ENCODE measurements at places on chromosomes 4 and X. TPM values are rescaled to one million over a fixed set of nuclear protein-coding genes. Genes with fewer than 3 reads are reported as not detected.
A peak's percentile ranks its signal among the peaks of the same experiment; 100 is the strongest.

DNA sequence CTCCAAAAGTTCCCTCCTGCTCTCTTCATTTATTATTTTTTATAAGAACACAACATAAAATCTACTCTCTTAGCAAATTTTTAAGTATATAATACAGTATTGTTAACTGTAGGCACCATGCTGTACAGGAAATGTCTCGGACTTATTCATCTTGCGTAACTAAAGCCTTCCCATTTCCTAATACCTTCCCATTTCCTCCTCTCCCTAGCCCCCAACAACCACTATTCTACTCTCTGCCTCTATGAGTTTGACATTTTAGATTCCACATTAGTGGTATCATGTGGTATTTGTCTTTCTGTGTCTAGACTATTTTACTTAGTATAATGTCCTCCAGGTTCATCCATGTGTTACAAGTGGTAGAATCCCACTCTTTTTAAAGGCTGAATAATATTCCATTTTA, 15.8 kb upstream of the SYTL4 start:
- H3K27me3 ChIP-seq, result peaks cover 13% of the 10 kb centered on the region
- no peak overlapping the region for H3K27ac ChIP-seq
- no peak for DNase-seq
- H3K4me3 ChIP-seq, result no peak overlapping the region

DNA sequence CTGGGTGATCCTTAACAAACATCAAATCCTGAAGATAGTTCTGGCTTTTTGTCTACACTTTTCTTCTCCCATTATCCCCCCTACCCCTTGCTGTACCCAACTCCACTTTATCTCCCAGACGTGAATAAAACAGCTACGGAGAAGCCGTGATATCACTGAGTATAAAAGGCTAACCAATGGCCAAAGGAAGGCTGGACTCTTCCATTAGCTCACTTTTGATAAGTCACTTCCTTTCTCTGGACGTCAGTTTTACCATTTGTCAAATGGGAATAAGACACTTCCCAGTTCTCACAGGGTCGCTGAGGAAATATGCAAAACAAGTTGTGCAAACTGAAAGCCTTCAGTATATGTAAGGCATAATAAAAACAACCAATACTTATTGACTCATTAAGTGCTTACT, 38.6 kb upstream of the EDA2R start:
- no peaks in the 10 kb centered on the region for H3K36me3 ChIP-seq
- no peaks in the 10 kb centered on the region for H3K4me1 ChIP-seq
- H3K4me3 ChIP-seq, result no peak overlapping the region
- no peak for DNase-seq

GRCh38 chr4:144748814-144749555, 103.0 kb downstream of the HHIP start:
- no peaks in the 10 kb centered on the region for H3K36me3 ChIP-seq
- DNase-seq, result no peak
- H3K4me3 ChIP-seq, result no peak overlapping the region
- H3K4me1 ChIP-seq, result no peaks in the 10 kb centered on the region
- no peak overlapping the region for H3K27ac ChIP-seq

GRCh38 chr4:169250796-169251195, 20.0 kb downstream of the SH3RF1 start:
- no peak overlapping the region for H3K27ac ChIP-seq
- no peaks in the 10 kb centered on the region for H3K4me1 ChIP-seq
- no peak for DNase-seq
- H3K27me3 ChIP-seq, result peaks cover 21% of the 10 kb centered on the region

DNA sequence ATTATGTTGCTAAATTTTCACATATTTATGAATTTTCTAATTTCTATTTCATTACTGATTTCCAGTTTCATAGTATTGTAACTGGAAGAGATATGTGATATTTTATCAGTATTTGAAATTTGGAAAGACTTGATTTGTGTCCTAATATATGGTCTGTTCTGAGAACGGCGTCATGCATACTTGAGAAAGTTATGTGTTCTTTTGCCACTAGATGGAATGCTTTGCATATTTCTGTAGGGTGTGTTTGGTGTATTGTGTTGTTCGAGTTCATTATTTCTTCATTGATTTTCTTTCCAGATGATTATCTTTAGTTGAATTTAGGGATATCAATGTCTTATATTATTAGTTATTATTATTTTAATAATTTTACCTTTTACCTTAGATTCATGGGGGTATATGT, 110.6 kb upstream of the ITM2A start:
- DNase-seq, result no peak
- no peaks in the 10 kb centered on the region for H3K36me3 ChIP-seq
- no peaks in the 10 kb centered on the region for H3K4me1 ChIP-seq
- no peak overlapping the region for H3K27ac ChIP-seq
- no peak overlapping the region for H3K4me3 ChIP-seq

DNA sequence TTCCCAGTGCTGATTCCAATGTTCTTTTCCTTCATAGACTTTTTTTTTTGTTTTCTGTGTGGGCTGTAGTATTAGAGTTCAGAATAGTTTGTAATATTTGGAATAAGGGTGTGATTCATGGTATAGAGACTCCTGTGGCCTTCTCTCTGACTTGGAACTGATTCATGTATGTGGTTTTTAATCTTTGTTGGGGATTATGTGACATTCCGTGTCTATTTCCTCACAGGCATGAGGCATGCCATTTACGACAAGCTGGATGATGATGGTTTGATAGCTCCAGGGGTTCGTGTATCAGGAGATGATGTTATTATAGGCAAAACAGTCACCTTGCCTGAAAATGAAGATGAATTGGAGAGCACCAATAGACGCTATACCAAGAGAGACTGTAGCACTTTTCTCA, 44.4 kb downstream of the POLR2B start:
- H3K27me3 ChIP-seq, result no peaks in the 10 kb centered on the region
- no peak overlapping the region for H3K27ac ChIP-seq
- H3K36me3 ChIP-seq, result peaks cover 75% of the 10 kb centered on the region
- no peak overlapping the region for H3K4me3 ChIP-seq

- H3K27me3 ChIP-seq, result no peaks in the 10 kb centered on the region
- H3K4me1 ChIP-seq, result no peaks in the 10 kb centered on the region
- H3K27ac ChIP-seq, result no peak overlapping the region
- H3K4me3 ChIP-seq, result no peak overlapping the region
Observed at GRCh38 chr4:76830964-76831703, 66.8 kb downstream of the SOWAHB start.

- DNase-seq, result peak; percentile 29
- H3K27ac ChIP-seq, result no peak overlapping the region
- H3K4me3 ChIP-seq, result no peak overlapping the region
- H3K4me1 ChIP-seq, result peaks cover 20% of the 10 kb centered on the region
- H3K27me3 ChIP-seq, result peaks cover 98% of the 10 kb centered on the region
- H3K36me3 ChIP-seq, result peaks cover 11% of the 10 kb centered on the region
Observed at GRCh38 chr4:173507471-173508385, 22.3 kb downstream of the HAND2 start.

DNA sequence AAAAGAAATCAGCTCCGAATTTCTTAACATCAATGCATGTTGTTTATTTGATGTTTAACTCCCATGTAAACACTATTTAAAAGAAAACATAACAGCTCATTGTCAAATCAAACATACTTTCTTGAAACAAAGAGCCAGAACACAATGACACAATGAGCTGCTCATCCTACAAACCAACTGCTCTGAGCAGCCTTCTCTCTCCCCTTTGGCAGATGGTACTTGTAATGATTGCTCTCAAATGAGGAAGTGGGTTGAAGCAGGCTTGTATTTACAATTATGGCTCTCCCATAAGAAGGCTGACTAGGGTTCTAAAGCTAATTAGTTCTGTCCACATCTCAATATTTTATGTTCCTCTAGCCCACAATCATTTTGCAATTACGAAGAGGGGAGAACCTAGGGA, 637.8 kb upstream of the ADGRL3 start:
- H3K4me3 ChIP-seq, result no peak overlapping the region
- no peaks in the 10 kb centered on the region for H3K27me3 ChIP-seq

- no peak for DNase-seq
- H3K27me3 ChIP-seq, result no peaks in the 10 kb centered on the region
- no peaks in the 10 kb centered on the region for H3K36me3 ChIP-seq
- no peak overlapping the region for H3K27ac ChIP-seq
- no peaks in the 10 kb centered on the region for H3K4me1 ChIP-seq
- H3K4me3 ChIP-seq, result no peak overlapping the region
Observed at GRCh38 chr4:75325318-75325979, 188.8 kb downstream of the RCHY1 start.

GRCh38 chrX:145826466-145826865, 8.8 kb downstream of the SLITRK2 start:
- peaks cover 5% of the 10 kb centered on the region for H3K27me3 ChIP-seq
- H3K36me3 ChIP-seq, result no peaks in the 10 kb centered on the region
- H3K4me1 ChIP-seq, result no peaks in the 10 kb centered on the region
- H3K4me3 ChIP-seq, result no peak overlapping the region

GRCh38 chr4:17932041-17932440, 89.5 kb downstream of the LCORL start:
- no peak overlapping the region for H3K4me3 ChIP-seq
- no peak overlapping the region for H3K27ac ChIP-seq
- no peaks in the 10 kb centered on the region for H3K4me1 ChIP-seq
- no peak for DNase-seq
- no peaks in the 10 kb centered on the region for H3K27me3 ChIP-seq
- H3K36me3 ChIP-seq, result peaks cover 10% of the 10 kb centered on the region

GRCh38 chr4:7017446-7018048, 25.6 kb upstream of the TADA2B start:
- H3K4me3 ChIP-seq, result no peak overlapping the region
- DNase-seq, result no peak
- peaks cover 33% of the 10 kb centered on the region for H3K36me3 ChIP-seq
- no peaks in the 10 kb centered on the region for H3K27me3 ChIP-seq
- H3K27ac ChIP-seq, result no peak overlapping the region

DNA sequence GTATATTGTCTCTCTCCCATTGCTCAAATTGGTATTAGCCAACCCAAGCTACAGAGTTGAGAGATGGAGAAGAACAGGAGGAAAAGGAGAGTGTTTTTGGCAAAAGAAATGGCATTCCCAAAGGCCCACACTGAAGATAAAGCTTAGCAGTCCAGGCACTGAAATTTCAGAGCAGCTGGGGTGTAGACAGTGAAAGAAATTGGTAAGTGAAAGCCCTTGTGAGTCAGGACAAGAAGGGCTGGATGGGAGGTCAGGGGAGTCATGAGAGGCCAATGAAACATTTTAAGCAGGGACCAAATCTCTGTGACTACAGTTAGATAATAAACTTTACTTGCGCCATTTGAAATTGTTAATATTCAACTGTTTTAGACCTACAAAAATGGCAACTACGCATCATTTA, 177.7 kb downstream of the ADAMTS3 start:
- H3K4me1 ChIP-seq, result no peaks in the 10 kb centered on the region
- no peak overlapping the region for H3K27ac ChIP-seq
- H3K27me3 ChIP-seq, result no peaks in the 10 kb centered on the region
- DNase-seq, result no peak

DNA sequence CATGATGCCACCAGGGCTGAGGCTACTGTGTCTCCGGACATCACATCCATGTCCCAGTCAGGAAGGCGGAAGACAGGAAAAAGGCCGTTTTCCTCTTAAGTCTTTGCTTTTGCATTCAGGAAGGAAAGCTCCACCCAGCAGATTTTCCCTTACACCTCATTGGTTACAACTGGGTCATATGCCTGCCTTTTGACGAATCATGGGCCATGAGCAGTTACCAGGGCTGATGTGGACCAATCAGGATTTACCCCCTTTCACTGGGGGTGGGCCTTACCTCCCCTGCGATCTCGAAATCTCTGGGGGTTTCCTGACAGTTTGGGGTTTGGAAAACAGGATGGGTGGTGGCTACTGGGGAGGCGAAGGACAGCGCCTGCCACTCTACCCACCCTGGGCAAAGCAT, 52.5 kb upstream of the GRPEL1 start:
- no peaks in the 10 kb centered on the region for H3K36me3 ChIP-seq
- DNase-seq, result no peak
- H3K27me3 ChIP-seq, result peaks cover 11% of the 10 kb centered on the region
- no peak overlapping the region for H3K4me3 ChIP-seq
- H3K27ac ChIP-seq, result no peak overlapping the region

DNA sequence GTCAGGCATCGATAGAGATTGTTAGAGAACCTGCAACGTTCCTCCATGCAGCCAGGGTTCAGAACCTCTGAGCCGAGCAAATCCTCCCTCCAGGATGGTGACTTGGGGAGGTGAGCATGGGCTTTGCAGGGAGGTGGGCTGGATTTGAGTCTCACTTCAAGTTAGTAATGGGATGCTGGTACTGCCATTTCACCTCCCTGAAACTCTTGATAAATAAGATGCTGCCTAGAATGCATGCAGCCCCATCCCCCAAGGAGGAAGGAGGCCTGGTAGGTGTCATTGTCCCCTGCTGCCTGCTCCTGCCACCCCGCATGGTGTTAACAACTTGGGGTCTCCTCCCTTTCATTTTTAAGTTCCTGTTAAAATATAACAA, 35.7 kb upstream of the SLC2A9 start:
- peaks cover 2% of the 10 kb centered on the region for H3K27me3 ChIP-seq
- no peak overlapping the region for H3K4me3 ChIP-seq
- DNase-seq, result peak; percentile 19
- peaks cover 7% of the 10 kb centered on the region for H3K36me3 ChIP-seq

DNA sequence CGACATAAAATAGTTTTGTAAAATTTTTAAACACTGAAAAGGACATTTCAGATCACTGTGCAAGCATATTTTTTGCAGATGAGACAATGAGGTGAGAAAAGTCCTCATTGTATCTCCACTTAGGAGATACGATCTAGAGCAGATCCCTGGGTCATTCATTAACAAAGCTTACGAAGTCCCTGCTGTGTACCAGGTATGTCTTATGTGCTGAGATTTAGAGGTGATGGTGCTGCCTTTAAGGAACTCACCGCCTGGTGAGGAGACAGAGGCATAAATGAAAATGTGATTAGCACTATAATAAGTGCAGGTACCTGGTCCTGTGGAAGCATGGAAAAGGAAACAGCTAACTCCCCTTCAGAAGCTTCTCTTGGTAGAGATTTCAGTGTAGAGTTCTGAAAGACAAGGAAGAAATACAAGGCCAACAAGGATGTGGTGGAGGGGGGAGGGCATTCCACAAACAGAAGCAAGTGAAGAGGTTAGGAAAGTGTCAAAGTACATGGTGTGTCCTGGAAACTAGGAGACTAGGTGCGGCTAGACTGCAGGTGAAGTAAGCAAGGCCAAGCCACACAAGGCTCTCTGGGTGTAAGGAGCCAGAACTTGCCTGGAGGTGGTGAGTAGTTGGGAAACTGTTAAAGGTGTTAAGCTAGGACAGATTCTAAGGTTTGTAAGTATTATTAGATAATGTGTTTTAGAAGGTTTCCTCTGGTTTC, 1.5 kb upstream of the NDNF start:
- peaks cover 24% of the 10 kb centered on the region for H3K4me1 ChIP-seq
- H3K36me3 ChIP-seq, result no peaks in the 10 kb centered on the region

GRCh38 chrX:40579141-40579540, 1.6 kb upstream of the ATP6AP2 start:
- H3K36me3 ChIP-seq, result no peaks in the 10 kb centered on the region
- no peak overlapping the region for H3K4me3 ChIP-seq
- no peak overlapping the region for H3K27ac ChIP-seq
- peaks cover 23% of the 10 kb centered on the region for H3K4me1 ChIP-seq
- DNase-seq, result no peak

GRCh38 chr4:183107891-183108459, 8.9 kb downstream of the WWC2 start:
- no peaks in the 10 kb centered on the region for H3K36me3 ChIP-seq
- DNase-seq, result no peak
- no peak overlapping the region for H3K4me3 ChIP-seq
- peaks cover 4% of the 10 kb centered on the region for H3K27me3 ChIP-seq
- no peaks in the 10 kb centered on the region for H3K4me1 ChIP-seq

The XKRX gene
- not detected for total RNA-seq

The HSFX2 gene
- 0.53 TPM for total RNA-seq

The BEND4 gene
- 5.9 TPM for total RNA-seq

The TLR8 gene
- not detected for total RNA-seq

The MOSPD2 gene
- total RNA-seq, result 9.7 TPM

The CLDN34 gene
- not detected for total RNA-seq

The GABRG1 gene
- total RNA-seq, result not detected

The ADH1B gene
- not detected for total RNA-seq

The MAGEA1 gene
- not detected for total RNA-seq

The RHOH gene
- total RNA-seq, result 136 TPM

The CRLF2 gene
- 0.96 TPM for total RNA-seq

The POU3F4 gene
- total RNA-seq, result not detected

The ARMCX6 gene
- 32.9 TPM for total RNA-seq
